Activated CD4-positive, alpha-beta T cell treated with anti-CD3 and anti-CD28 coated beads, Interleukin-2, Interleukin-4, amounts not matched to agents 100 ng/mL and 50 ng/mL, durations not matched to agents 16 hours and 8 hours (primary cell): ENCODE measurements at places on chromosomes 6 and 20.

- DNase-seq, result no peak
Observed at GRCh38 chr20:4135385-4136077, 120.2 kb upstream of the RNF24 start.

- peak; percentile 18 for DNase-seq
Observed at GRCh38 chr6:145372671-145373151, 362.6 kb downstream of the EPM2A start.

- DNase-seq, result no peak
Observed at GRCh38 chr6:154139892-154140291, 100.9 kb downstream of the OPRM1 start.

DNA sequence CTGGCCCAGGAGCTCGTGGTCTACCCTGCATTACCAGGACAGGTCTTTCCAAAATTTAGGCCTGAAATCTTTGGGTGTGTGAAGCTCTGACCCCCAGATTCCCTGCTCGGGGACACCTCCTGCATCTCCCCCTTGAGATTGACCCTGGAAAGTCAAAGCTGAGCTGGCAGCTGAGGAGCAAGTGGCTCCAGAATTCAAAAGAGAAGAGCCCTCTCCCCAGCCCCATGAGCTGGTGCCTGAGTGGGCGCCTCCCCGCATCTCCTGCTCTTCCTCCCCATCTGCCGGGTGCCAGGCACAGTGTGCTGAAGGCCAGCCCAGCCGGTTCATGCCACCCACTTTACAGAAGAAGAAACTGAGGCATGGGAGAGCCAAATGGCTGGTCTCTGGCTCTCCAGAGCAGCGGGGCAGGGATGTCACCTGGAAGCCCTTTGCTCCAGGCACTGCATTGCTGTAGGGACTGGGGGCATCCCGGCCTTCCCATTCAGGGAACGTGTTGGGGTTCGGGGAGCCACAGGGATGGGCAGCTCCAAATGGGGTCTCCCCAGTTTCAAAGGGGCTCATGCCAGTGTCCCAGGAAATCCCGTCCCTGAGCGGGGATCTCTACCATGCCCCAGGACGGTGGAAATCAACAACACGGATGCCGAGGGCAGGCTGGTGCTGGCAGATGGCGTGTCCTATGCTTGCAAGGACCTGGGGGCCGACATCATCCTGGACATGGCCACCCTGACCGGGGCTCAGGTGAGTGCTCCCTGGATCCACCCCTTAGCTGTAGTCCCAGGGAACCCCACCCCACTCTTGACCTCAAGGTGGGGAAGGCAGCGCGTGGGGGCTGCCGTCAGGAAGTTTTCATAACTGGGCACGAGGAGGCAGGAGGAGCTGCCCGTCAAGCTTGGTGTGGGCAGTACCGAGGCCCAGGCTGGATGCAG, 20.5 kb downstream of the NPEPL1 start:
- DNase-seq, result no peak

- DNase-seq, result no peak
Observed at GRCh38 chr6:154277629-154278017, 79.0 kb downstream of the IPCEF1 start.

GRCh38 chr6:3188262-3188661, 30.9 kb upstream of the TUBB2A start:
- DNase-seq, result no peak

- no peak for DNase-seq
Observed at GRCh38 chr20:38812182-38812581, 6.7 kb downstream of the PPP1R16B start.

DNA sequence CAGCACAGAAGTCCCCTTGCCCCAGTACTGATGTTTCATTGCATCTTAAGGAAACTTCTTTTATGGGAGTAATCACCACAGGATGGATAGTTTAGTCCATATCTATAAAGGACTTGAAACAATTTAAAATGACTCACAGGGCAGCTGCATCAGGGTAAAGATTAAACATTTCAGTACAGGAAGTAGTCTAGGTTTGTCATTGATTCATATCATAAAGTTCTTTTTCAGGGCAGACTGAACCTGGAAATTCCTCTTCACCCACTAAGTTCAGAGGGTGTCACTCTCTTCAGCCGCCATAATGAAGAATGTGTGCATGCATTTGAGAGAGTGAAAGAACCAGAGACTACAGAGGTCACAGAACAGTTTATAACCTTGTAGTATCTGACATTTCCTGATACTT, 296.3 kb upstream of the JAG1 start:
- no peak for DNase-seq
